T1000 (cell line): ENCODE measurements at places on chromosomes 3 and 15.

- DNase-seq = no peak
Measured at GRCh38 chr3:65829228-65829627, 209.5 kb downstream of the MAGI1 start.

DNA sequence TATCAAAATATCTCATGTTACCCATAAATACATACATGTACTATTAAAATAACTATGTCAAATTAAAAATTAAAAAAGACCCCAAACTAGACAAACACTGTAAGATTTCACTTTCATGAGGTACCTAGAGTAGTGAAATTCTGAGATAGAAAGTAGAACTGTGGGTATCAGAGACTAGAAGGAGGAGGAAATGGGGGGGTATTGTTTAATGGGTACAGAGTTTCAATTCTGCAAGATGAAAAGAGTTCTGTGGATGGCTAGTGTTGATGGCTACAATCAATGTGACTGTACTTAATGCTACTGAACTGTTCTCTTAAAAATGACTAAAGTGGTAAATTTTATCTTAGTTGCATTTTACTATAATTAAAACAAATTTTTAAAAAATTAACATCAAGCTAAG lies 36.6 kb downstream of the RFX7 start:
- DNase-seq = no peak

DNA sequence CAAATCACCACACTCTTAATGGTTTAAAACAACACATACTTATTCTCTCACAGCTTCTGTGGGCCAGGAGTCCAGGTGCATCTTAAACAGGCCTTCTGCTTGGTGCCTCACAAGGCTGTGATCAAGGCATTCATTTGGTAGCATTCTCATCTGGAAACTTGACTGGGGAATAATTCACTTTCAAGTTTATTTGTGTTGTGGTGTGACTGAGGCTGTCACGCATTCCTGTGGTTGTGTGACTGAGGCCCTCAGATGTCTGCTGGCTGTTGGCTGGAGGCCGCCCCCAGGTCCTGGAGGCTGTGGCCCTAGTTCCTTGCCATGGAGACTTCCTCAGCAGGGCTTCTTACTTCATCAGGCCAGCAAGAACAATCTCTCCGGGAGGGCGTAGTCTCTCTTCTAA lies 16.9 kb upstream of the FAM3D start:
- peak; percentile 52 for DNase-seq

DNA sequence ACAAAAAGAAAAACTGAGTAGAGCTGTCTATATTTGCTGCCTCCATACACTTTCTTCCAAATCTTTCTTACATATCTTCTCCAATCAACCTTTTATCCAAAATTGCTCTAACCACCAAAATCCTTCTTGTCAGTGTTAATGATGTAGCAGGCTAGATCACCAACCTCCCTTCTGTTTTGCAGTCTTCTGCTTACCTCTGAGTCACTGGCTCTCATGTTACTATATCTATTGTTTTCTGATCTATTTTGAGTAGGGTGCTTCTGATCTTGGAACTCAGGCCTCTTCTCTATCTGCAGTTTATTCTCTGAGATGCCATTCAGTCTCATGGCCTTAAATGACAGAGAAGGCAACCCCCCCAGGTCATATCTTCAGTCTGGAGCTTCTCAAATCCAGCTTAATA lies 26.3 kb upstream of the AADAC start:
- no peak for DNase-seq

GRCh38 chr3:37148208-37148607 lies 26.2 kb downstream of the LRRFIP2 start:
- DNase-seq = no peak

DNA sequence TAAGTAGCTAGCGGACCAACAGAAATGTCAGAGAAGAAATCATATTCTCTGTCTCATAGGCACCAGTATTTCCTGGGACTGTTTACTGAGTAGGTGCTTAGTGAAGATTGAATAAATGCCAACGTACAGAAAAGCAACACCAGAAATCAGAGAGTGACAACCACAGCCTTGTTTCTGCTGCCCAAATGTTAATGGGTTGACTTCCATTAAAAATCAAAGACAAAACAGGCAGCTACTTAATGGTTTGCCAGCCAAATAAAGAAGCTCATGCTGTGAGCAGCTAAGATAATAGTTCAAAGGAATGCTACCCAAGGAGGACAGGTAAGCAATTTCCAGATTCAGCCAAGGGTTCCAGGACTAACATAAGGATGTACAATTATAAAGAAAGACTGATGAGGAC lies 270.7 kb downstream of the THSD4 start:
- no peak for DNase-seq

DNA sequence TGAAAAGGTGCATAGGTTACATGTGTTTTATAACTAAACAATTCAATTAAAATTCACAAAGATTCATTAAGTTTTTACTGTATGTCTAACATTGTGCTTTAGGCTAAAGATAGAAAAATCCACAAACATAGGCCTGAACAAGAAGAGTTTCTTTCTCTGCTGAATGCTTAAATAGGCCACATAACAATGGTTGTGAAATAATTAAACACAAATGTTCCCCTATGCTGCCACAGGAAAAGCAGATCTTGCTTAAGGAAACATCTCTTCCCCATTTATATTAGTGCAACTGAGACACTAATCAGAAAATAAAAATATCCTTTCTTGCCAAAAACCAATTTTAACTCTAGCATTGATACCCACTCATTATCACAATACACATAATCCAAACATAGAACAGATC lies 725.4 kb upstream of the DPPA4 start:
- no peak for DNase-seq

- DNase-seq = no peak
Measured at GRCh38 chr15:68979006-68979405, 35.5 kb upstream of the NOX5 start.

DNA sequence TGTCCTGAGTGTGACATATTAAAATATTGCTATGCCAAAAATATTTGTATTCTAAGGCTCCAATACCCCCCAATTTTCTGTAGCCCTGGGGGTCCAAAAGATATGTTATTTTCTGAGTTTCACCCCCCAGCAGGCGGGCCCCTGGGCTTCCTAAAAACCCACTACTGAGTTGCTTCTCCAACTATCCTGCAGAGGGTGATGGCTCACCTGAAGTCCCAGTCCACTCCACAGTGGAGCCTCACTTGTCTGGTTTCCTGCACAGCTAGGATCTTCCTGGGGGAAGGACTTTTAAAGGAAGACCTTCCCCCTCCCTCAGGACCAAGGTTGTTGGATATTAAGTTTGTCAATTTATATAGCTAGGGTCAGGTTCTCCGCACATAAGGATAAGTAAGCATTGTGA lies 1181.4 kb downstream of the ROBO2 start:
- DNase-seq = no peak

DNA sequence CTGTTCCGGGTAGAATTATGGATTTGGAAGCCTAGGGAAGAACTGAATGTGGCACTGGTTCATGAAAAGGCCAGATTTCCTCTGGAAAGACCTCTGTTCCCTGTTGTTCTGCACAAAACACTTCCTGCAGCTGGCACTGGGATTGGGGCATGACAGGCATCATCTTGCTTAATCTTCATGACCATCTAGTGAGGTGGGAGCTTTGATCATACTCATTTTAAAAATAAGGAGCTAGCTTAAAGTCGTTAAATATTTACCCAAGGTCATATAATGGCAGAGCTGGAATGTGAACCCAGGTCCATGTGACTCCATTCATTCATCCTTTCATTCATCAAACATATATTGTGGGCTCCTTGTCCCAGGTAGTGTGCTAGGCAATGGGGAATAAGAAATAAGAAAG lies 40.4 kb downstream of the EBLN2 start:
- no peak for DNase-seq

DNA sequence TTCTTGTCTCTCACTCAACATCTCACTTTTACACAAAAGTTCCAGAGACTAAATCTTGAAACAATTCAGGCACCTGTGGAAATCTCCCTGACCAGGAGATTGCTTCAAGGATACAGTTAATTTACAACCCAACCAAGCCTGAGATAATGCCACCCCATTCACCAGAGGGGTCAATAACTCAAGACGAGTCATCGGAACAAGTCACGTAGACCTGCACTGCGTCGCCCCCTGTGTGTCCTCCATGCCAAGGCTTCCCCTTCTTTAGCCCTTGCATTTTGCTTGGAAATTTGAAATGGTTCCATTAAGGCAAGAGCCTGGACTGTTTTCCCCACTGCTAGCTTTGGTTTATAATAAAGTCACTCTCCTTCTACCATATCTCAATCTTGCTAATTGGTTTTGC lies 129.0 kb upstream of the NEO1 start:
- no peak for DNase-seq

- DNase-seq = no peak
Measured at GRCh38 chr3:102237181-102237580, 197.6 kb upstream of the ZPLD1 start.

DNA sequence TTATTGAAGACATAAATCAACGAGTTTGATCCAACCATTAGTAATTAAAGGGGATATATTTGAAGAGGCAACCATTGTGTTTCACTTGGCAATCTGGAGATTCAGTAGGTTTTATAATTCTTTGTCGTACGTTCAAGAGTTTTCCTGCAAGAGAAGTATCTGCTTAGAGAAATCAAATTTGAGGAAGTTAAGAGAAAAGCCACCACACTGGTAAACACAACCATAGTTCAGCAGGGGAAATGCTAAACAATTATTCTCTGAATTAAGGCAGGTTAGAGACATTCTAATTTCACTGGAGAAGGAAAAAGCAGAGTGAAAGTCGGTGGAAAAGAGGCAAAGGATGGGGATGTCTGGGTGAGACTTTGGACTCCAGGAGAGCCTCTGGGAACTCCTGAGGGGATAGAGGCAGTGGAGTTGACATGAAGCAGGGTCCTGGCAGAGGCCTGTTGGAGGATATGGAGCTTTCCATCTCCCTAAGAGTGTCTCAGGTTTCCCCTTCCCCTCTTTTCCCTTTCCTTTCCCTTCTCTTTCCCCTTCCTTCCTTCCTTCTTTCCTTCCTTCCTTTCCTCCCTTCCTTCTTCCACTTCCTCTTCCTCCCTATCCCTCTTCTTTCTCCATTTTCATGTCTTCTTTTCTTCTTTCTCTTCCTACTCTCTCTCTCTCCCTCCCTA lies 26.5 kb downstream of the SPINK8 start:
- DNase-seq = no peak

DNA sequence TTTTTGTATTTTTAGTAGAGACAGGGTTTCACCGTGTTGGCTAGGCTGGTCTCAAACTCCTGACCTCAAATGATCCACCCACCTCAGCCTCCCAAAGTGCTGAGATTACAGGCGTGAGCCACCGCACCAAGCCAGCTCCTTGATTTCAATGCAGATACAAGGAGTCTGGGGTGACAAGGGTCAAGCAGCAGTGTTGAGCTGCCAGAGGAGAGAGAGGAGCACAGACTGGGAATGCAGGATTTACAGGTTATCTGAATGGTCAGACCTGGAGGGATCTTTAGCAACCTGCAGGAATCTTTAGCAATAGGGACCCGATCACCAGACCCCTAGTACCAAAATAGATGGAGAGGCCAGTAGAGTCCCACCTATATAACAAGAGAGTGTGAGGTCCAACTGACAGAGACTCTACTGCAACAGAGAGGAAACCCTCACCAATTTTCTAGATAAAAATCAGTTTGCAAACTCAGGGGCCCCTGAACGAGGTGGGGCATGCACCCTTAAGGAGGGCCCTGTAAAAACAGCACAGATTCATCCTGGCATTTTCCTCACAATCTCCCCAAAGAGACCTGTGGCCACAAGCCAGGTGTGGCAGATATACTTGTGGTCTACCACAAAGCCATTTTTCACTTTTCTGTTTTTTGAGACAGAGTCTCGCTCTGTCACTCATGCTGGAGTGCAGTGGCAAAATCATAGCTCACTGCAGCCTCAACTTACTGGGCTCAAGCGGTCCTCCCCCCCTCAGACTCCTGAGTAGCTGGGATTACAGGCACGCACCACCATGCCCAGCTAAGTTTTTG lies 10.7 kb upstream of the SHISA5 start:
- DNase-seq = no peak

- DNase-seq = no peak
Measured at GRCh38 chr3:125317761-125318160, 57.4 kb downstream of the ZNF148 start.

DNA sequence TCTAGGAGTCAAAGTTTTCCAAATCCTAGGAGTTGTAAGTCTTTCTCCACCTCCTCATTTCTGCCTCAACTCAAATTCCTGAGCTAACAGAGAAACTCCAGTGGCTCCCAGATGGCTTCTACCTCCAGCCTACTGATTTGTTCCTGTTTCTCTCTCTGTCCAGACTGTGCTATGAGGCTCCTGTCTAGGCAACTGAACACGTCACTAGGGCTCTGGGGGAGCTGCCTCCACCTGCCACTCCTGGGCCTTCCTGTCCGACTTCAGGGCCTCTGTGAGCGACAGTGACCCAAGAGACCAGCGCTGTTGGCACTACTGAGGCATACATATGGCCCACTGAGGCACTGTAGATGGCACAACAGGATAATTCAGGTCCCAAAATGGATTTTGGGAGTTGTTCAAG lies 71.4 kb downstream of the EXOG start:
- DNase-seq = no peak

DNA sequence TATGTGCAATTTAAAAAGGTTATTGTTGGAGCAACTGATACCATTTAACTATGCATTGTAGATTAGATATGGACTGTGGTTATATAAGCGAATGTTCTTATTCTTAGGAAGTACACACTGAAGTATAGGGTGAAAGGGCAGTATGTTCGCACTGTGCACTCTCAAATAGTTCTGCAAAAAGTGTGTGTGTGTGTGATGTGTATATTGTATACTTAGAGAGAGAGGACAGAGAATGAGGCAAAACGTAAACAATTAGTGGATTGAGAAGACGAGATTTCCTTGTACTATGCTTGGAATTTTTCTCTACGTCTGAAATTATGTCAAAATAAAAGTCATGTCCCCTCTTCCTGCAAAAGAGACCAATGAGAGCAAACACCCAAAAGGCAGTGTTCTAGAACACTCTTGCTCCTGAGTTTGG lies 30.4 kb downstream of the LSM3 start:
- DNase-seq = no peak

DNA sequence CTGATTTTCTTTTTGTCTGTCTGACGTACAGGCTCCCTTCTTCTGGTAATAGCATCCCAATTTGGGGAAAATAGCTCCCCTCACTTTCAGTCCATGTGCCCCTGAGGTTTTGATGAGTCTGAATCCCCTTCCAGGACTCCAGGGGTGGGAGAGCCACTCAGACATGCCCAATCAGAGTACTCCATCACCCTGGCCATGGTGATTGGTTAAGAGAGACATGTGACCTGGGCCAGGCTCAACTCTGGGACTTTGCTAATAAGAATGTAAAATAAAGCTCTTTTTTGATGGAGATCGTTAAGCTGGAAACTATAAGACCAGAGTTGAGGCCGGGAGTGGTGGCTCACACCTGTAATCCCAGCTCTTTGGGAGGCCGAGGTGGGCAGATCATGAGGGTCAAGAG lies 9.2 kb upstream of the MEF2A start:
- DNase-seq = no peak

GRCh38 chr3:101847328-101847727 lies 2.0 kb upstream of the NFKBIZ start:
- DNase-seq = no peak

GRCh38 chr15:60614862-60615771 lies 136.2 kb upstream of the ICE2 start:
- DNase-seq = no peak

- DNase-seq = no peak
Measured at GRCh38 chr15:97482521-97482920, 478.0 kb upstream of the ARRDC4 start.

GRCh38 chr3:18666655-18667054 lies 241.5 kb upstream of the SATB1 start:
- DNase-seq = no peak

GRCh38 chr3:70530626-70531025 lies 218.2 kb upstream of the MDFIC2 start:
- DNase-seq = no peak
